Upper lobe of right lung (tissue), 1 donor: ENCODE measurements at places on chromosomes 6 and 20. TPM values are rescaled to one million over a fixed set of nuclear protein-coding genes. Genes with fewer than 3 reads are reported as not detected.

The NRSN1 gene
- total RNA-seq, result not detected

The RIMS1 gene
- total RNA-seq, result 3.9 TPM

The MARCKS gene
- 73.4 TPM for total RNA-seq

The CALHM5 gene
- 1.9 TPM for total RNA-seq

The SAMD10 gene
- 4.3 TPM for total RNA-seq

The SYCP2 gene
- total RNA-seq, result 1.9 TPM

The UBE2V1 gene
- total RNA-seq, result 83.2 TPM

The RCAN2 gene
- total RNA-seq, result 11.7 TPM

The TMEM170B gene
- total RNA-seq, result 9.2 TPM

The MAP7 gene
- total RNA-seq, result 23.2 TPM

The BPI gene
- not detected for total RNA-seq

The HDDC2 gene
- 51.7 TPM for total RNA-seq

The MMS22L gene
- total RNA-seq, result 6.8 TPM

The ASXL1 gene
- 79.1 TPM for total RNA-seq

The IMPG1 gene
- total RNA-seq, result not detected
